Sciatic nerve (tissue), 2 donors: ENCODE measurements at places on chromosomes 7 and 10. TPM values are rescaled to one million over a fixed set of nuclear protein-coding genes. Genes with fewer than 3 reads are reported as not detected.

DNA sequence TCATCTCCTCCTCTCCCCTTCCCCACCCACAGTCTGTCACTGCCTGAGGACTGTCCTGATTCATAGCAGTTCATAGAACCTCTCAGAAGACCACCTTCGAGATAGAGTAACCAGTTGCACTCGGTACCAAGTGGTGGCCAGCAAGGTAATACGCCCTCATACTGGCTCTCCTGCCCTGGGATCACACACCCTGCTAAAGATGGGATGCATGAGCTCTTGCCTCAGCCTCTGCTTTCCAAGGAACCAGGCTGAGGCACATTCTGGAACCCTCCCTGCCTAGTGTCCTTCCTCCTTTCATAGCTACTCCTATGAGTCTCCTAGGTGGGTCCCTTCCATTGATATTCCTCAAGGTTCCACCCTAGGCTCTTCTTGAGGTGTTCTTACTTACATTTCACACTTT, 15.5 kb downstream of the CFAP43 start:
- no peak for DNase-seq

DNA sequence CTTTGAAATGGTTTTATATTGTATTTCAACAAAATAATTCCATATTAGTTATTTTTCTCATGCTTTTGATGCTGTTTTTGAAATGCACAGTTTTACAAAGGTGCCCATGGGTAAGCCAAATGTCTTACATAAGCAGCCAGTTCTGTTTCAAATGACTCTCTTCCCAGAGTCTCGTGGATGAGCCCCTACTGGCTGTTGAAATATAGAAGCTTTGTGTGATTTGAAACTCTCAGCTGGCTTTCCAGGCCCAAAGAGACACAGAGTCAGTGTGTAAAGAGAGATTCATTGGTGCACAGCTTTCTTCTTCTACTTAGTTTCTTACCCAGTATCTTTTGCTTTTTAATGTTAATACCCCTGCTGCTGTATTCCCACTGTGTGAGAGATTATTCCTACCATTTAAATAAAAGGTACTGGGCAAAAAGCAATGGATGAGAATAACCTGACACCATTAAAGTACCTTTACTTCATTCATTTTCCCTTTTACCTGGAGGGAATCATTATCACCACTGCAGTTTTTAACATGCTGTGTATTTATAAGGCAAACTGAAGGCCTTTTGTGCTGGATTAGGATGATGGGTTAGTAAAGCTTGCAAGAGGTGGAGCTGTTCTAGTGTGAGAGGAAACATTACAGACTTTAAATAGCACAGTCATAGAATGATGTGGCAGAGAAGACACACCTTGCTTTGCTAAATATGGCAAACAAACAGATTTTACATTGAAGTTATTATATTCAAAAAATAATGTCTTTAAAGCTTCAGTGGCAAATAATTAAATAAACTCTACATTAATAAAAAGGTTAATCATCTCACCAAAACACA, 415.1 kb downstream of the THSD7A start:
- no peak for DNase-seq

DNA sequence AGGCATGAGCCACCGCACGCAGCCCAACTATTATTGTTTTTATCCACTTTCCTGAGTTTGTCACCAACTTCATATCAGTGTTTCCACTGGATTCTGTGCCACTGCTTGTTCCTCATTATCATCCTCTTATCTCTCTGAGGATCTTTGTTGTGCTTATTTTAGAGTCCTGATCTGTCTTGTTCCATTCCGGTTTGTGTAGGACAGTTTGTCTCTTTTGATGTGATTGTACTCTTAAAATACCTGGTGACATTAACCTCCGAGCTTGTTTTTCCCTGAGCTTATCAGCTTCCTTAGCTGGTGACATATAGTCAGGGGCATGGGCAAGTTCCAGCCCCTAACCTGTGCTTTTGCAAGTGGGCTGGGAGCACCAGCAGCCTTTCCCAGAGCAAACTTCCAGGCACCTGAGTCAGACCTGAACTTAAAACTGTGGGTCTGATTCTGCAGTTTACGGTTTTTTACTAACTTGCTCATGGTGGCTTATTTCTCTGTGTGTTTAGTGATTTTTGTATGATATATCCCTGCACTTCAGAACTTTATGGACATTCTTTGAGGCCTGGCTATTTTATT, 23.1 kb upstream of the FMC1 start:
- DNase-seq: no peak

DNA sequence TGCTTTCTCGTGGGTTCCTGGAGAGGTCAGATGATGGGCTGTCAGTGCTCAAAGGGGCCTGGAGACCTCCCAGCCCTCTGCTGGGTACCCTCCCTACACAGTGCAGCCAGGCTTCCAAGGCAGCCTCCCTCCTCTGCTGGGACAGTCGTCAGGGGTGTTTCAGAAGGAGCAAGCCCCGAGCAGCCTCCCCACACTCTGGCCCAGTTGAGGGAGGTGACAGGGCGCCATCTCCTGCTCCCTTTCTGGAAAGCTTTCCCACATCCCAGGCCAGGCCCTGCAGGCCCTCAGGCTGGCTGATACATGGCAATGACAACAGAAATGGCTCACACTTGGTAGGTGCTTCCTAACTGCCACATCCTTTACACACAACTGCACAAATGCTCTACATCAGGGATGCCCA, 32.1 kb downstream of the KCNMA1 start:
- no peak for DNase-seq

- no peak for DNase-seq
These were observed 180.6 kb downstream of the ABCA13 start for GRCh38 chr7:48351900-48352299.

MALRD1 gene
- 4.5 TPM for total RNA-seq

SLC16A9 gene
- total RNA-seq: 1.8 TPM

SOSTDC1 gene
- 1.4 TPM for total RNA-seq
